ENCODE measurements at places on chromosomes 6 and 20. TPM values are rescaled to one million over a fixed set of nuclear protein-coding genes. Genes with fewer than 3 reads are reported as not detected.

SNPH gene
- total RNA-seq = 1.8 TPM

SRSF12 gene
- total RNA-seq = 0.05 TPM

DNA sequence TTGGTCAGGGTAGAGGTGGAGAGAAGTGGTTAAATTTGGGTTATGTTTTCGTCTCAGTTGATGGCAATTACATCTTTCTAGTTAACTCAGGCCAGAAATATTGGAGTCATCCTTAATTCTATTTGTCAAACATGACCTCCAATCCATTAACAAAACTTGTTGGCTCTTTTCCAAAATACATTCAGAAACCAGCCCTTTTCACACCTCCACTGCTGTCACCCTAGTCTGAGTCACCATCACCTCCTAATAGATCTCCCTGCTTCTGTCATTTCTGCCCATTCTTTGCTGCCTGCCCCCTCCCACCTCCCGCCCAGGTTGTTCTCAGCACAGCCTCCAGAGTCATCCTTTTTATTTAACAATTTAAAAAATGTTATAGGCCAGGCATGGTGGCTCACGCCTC, 3.0 kb upstream of the ABCF1 start:
- DNase-seq = no peak

DNA sequence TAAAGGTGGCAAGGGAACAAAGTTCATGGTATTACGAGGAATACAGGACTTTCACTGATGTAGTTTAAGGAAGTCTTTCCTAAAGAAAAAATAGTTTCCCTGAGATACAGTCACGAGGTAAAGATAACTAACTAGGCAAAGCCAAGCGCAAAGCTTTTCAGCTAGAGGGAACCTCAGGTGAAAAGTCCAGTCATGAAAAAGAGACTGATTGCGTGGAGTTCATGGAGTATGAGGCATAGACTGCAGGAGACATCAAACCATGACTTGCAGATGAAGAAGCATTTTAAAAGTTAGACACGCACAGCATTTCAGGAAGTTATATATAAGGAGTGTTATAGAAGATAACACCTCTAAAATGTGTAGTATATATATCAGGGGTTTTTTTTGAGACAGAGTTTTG, 205.6 kb upstream of the ZNF184 start:
- no peak for DNase-seq

GRCh38 chr20:38725148-38725901, 1.0 kb downstream of the SLC32A1 start:
- DNase-seq = no peak

C20orf144 gene
- 0.26 TPM for total RNA-seq

- DNase-seq = no peak
Measured at GRCh38 chr20:29472606-29473005, 1784.9 kb upstream of the DEFB115 start.

DNA sequence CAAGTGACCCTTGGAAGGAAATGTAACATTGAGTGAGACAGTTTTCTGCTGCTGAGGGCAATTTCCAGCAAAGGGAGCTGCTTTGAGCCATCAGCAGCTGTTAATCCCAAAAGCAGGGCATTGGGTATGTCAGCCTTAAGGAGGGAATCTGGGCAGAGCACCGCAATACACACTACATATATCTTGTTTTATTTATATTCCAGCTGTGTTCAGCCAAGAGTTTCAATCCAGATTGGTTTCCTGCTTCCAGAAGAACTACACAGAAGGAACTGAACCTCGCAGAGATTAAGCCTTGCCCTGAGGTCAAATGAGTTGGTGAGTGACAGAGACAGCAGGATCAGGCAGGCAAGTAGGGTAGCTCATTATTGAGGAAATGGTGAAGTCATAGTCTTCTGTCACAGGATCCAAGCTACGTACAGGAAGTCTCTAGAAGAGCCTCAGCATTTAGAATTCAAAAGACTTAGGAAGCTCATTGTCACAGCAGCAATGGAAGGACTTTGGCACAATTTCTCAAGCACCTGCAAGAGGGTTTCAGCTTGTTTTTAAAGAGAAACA, 109.9 kb upstream of the HEY2 start:
- DNase-seq = no peak

RAD21L1 gene
- total RNA-seq = not detected

CYP39A1 gene
- total RNA-seq = not detected

GRCh38 chr6:82260997-82261732, 13.6 kb upstream of the IBTK start:
- DNase-seq = no peak

DNA sequence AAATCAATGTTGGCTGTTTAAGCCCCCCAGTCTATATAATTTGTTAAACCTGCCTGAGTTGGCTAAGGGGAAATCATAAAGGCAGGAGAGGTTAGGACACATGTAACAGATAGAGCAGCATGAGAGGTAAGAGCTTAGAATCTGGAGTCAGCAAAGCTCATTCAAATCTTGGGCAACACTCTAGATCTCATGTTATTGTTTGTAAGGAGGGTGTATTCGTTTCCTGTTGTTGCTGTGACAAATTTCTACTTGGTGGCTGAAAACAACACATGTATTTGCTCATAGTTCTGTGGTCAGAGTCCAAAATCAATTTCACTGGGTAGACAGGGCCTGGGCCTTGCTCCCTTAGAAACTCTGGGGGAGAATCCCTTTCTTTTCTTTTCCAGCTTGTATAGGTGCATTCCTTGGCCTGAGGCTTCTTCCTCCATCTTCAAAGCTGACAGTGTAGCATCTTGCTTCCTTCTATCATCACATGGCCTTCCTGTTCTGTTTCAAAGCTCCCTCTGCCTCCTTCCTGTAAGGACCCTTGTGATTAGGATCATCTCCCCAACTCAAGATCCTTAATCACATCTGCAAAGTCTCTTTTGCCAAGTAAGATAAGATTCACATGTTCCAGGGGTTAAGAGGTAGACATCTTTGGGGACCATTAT, 4.4 kb downstream of the LY86 start:
- DNase-seq = peak; percentile 71

DNA sequence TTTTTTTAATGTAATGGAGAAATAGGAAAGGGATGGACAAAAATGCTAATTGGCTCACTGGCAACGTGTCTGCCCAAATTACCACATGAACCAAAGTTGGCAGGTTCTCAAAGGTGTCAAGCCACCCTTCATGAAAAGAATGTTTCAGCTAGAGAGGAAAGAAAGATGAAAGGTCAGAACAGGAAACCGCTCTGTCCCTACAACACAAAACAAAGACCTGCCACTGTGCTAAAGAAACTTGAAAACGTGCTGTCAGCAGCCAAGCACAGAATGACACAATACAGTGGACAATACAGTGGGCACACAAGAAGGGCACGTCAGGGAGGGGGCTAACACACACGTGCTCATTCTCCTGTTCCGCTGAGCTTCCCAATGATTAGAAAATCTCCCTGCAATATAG, 4.9 kb downstream of the PREP start:
- DNase-seq = no peak

FRMD1 gene
- total RNA-seq = not detected

DNA sequence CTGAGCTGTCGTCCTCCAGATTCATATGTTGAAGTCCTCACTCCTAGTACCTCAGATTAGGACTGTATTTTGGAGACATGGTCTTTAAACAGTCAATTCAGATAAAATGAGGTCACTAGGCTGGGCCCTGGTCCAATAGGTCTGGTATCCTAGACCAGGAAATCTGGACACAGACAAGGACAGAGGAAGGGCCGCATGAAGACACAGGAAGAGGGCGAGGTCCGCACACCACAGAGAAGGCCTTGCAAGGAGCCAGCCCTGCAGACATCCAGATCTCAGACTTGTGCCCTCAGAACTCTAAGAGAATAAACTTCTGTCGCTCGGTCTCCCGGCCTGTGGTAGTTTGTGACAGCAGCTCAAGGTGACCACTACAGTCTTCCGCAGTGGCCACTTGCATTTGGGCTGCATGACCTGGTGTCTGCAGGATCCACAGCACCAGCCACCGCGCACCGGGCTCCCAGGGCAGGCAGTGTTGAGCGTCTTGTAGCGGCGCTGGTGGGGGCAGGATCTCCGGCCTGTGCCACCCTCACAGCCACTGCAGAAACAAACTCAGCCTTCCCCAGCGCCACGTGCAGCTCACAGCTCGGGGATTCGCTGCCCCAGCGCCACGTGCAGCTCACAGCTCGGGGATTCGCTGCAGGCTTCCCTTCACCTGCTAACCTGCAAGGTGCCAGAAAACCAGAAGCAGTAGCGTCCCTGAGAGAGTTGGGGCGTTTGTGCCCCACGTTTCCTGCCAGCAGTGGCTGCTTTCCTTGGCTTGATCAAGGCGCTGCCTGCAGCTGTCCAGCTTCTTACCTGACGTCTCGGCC, 6.0 kb upstream of the RBM38 start:
- no peak for DNase-seq

DNA sequence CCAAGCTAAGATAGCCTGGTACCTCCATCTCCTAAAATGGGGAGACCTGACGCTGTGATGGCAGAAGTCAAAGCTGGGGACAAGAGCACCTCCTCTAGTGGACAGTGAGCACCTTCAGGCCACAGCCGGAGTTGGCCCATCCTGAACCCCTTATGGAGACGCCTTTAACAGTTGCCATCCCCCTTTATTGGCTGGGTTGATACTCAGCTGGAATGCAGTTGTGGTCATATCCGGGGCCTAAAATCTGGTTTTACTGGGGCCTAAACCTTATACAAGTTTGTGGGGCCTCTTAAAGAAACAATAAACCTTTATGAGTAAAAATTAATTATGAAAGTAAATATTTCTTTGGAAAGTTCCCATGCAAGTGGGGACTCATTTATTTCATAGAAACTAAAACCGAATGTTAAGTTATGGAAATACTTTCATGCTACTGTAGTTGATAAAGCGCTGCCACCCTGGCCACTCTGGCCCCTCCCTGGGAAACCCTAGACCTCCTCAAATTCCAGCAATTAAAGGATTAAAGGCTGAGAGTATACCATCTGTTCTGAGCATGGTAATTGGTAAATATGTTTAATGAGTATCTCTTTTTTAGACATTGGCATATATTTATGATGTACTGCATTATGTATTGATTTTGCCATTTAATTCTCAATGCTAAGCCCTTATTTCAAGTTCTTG, 95.1 kb upstream of the SASH1 start:
- no peak for DNase-seq
